ENCODE measurements at places on chromosomes 13 and 19.

DNA sequence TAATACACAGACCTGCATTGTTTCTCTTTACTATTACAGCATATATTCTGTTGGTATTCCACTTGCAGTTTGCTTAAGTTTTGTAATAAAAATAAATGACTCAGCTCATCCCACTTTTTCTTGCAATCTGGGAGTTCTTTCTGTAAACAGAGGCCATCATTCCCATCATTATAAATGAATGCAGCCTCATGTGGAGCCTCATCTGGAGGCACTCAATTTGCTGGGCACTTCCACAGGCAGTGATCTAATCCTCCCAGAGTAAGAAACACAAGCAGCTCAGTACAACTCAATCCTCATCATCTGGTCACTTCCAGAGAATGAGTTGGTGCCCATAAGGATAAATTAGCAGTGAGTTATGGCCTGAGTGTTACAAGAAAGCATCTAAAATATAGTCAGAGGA is 2801.9 kb downstream of the PCDH9 start:
- DNase-seq = peak; percentile 33

DNA sequence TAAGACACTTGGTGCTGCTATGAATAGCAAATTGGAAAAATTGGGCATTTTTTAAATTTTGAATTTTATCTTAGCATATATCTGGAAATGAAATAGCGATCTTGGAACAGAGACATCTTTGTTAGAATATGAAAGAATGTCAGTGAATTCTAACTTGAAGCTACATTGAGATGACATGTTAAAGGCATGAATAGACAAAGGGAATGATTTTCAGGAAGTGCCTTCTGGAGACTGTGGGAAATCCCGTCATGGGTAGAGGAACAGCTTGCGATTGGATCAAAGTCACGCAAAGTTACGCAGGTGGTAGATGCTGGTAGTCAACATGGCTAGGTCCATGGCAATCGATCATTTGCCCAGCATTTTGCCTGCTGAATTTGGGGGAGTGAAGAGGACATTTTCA is 43.5 kb downstream of the LRCH1 start:
- DNase-seq = no peak

DNA sequence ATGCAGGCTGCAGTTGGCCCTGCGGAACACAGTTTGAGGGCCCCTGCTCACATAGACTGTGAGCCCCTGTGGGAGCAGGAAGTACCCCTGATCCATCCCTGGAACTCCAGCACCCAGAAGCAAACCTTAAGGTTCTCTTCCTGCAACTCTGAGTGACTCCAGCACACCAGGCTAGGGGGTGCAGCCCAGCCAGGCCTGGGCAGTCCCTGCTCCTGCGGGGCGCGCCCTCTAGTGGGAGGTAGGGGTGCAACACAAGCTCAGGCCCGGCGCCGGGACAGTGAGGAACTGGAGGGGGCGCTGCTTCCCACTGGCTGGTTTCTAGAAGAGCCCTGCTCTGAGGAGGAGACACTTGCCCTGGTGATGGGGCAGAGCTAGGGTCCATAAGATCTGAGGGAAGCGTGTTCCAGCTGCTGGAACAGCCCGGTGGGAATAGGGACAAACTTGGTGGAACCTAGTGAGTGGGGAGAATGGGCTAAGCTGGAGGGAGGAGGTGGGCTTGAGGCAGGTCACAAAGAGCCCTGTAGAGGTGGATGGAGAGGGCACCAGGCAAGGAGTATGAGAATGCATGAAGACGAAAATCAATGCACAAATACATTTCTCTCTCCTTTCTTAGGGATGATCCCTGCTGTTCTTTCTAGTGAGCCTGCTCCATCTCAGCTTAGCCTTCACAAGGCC is 5.0 kb downstream of the ZSCAN5A start:
- DNase-seq = peak; percentile 64

DNA sequence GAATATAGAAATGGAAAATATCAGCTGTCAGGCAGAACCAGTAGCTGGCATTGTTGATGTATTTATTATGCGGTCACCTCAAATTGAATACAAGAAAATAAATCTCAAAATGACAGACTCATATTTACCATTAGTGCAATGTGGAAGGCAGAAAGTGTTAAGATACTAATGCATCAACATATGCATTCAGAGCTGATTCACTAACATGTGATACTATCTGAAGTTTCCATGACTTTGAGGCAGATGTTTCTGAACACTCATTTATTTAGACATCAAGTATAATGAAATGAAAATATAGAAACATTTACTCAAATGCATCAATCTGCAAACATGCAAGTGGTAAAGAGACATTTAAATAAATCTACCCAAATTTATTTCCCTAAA is 474.2 kb upstream of the SLC10A2 start:
- no peak for DNase-seq

GRCh38 chr19:31350693-31351055 is 1.4 kb upstream of the TSHZ3 start:
- no peak for DNase-seq

- peak; percentile 62 for DNase-seq
These were observed 18.9 kb upstream of the ZSCAN5A start for GRCh38 chr19:56333506-56333905.

GRCh38 chr13:60167121-60167520 is 3.4 kb upstream of the DIAPH3 start:
- DNase-seq = no peak

All from MCF 10A (cell line).